Fibroblast of villous mesenchyme (primary cell): ENCODE measurements at places on chromosomes 1 and 21.

DNA sequence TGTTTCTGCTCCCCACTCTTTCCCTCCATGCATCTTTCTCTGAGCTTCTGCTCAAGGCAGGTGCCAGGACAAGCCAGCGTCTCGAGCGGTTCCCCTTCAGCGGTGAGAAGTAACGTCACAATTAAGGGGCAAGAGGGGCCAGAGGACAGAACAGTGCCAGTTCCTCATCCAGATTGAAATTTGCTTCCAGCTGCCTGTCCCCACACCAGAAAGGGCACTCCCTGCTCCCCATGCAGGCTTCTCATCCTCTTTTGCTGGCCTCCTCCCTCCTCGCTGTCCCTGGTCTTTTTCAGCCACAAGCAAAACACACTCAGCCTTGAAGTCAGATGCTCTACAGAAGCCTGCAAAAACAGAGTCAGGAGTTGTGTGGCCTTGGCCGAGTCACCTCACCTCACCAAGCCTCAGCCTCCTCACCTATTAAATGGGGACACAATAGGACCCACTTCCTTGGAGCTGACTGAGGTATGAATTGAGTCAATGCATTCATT lies 35.0 kb upstream of the ECE1 start:
- DNase-seq = peak; percentile 64

- no peak for DNase-seq
Measured at GRCh38 chr1:155636397-155637153, 26.6 kb downstream of the MSTO1 start.

DNA sequence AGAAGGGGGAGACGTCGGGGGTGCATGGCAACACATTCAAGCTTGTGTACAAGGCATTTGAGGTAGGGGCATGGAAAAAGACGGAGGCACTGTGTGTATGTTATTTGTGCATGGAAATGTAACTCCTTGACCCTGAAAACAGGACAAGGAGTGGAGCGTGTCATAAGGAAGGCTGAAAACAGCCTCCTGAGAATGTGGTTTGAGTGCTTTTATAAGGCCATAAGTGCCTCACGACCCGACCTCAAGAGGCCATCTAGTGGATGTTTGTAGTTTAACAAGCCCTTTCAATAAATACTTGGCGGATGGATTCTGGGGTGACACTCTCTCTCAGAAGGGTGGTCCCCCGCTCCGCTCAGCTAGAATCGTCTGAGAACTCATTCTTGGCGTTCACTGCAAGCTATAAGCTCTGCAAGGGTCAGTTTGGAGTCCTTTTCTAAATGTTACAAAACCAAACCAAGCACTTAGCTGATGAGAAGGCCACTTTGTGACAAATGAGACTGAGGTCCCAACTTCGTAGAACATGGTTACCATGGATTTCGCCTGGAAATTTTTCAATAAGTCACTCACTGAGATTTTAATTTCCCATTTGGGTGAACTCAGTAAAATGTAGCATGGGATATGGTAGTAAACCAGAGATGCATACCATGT lies 38.8 kb upstream of the CLCA4 start:
- peak; percentile 52 for DNase-seq

GRCh38 chr1:56958526-56958925 lies 7.3 kb downstream of the C8B start:
- DNase-seq = peak; percentile 12

GRCh38 chr1:2428490-2428889 lies 16.1 kb upstream of the PEX10 start:
- DNase-seq = no peak

DNA sequence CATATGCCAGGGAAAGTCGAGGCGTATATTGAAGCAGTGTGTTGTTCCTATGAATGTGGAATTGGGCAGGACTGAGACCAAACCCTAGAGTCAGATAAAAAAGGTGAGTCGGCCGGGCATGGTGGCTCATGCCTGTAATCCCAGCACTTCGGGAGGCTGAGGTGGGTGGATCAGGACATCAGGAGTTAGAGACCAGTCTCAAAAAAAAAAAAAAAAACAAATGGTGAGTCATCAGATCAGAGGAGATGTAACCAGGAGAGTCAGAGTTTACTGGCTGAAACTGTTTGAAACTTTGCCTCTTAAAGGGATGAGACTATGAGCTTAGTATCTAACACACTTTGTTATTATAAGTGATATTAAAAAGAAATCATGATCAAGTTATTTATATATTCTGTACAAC lies 26.4 kb upstream of the SYCP1 start:
- peak; percentile 5 for DNase-seq

GRCh38 chr1:178566187-178566586 lies 53.3 kb downstream of the TEX35 start:
- DNase-seq = no peak

DNA sequence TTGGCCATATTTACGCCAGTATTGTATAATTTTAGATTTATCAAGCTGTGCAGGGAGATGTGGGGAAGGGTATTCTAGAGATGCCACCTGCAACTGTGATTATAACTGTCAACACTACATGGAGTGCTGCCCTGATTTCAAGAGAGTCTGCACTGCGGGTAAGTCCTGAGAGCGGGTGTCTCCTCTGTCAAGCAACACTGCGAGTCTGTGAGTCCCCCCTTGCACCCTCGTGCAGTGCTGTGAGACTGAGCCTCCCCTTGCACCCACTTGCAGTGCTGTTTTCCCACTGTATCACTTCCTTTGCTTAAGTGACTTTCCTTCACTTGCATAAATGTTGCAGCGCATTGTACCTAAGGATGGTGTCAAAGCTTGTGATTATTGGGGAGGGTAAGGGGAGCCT lies 75.0 kb downstream of the TPR start:
- DNase-seq = no peak

DNA sequence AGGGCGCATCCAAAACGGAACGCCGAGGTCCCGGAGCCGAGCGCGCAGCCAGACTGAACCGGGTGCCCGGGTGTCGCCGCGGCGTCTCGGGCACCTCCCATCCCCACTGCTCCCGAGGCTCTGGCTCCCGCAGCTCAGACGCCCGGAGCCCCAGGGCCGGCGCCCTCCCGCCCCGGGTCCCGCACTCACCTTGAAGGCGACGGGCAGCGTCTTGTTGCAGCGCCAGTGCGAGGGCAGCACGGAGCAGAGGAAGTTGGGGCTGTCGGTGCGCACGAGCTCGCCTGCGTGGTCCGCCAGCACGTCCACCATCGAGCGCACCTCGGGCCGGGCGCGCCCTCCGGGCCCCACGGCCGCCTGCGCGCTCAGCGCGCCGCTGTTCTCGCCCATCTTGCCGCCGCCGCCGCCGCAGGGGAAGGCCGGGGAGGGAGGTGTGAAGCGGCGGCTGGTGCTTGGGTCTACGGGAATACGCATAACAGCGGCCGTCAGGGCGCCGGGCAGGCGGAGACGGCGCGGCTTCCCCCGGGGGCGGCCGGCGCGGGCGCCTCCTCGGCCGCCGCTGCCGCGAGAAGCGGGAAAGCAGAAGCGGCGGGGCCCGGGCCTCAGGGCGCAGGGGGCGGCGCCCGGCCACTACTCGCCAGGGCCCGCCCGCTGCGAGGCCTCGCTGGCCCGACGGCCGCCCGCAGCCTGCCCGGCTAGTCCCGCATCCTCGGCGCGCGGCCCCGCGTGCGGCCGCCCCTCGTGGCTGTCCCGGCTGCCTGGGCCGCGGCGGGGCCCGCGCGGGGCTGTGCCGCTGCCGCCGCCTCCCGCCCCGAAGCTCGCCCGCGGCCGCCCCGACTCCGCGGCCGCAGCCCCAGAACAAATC lies 447 bp downstream of the RUNX3 start:
- DNase-seq = no peak

GRCh38 chr1:233368789-233369130 lies 41.2 kb downstream of the MAP3K21 start:
- no peak for DNase-seq

GRCh38 chr1:109079240-109079622 lies 3.4 kb upstream of the TAF13 start:
- DNase-seq = no peak

- no peak for DNase-seq
Measured at GRCh38 chr1:230827801-230828200, 40.5 kb downstream of the C1orf198 start.

GRCh38 chr1:234871039-234871709 lies 257.5 kb downstream of the TOMM20 start:
- no peak for DNase-seq

DNA sequence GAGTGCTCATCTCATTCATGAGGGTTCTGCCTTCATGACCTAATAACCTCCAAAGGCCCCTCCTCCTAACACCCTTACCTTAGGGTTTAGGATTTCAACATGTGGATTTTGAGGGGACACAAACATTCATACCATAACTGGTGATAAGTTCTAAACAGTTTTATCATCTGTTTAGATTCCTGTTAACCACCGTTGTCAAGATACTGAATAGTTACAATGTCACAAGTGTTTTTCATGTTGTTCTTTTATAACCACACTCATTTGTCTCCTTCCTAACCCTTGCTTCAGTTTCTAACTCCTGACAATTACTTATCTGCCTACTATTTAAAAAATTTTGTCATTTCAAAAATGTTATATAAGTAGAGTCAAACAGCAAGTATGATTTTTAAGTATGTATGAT lies 86.0 kb downstream of the NCAM2 start:
- DNase-seq = peak; percentile 22

GRCh38 chr1:54885807-54886723 lies 930 bp downstream of the DHCR24 start:
- no peak for DNase-seq

DNA sequence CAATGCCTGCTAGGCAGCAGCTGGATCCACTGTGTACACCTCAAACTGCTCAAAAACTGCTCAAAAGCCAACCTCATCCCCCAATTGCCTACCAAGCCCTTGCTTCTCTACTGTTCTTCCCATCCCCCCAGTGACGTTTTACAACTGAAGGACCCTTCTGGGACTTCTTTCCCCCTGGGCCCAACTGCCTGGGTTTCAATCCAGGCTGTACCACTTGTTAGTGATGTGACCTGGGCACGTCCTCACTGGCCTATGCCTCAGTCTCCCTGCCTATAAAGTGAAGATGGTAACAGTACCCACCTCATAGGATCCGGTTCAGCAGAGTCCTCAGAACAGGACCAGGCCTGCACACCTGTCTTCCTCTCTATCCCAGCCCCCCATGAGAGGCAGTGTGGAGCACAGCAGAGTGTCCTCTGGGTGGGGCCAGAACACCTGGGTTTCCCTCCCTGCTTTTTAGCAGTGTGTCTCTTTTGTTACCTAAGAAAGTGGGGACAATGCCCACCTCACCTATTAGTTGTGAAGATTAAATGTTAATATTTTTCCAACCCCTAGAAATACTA lies 1.9 kb upstream of the TEKT2 start:
- no peak for DNase-seq

- DNase-seq = no peak
Measured at GRCh38 chr1:34701326-34702060, 53.4 kb upstream of the GJB5 start.

DNA sequence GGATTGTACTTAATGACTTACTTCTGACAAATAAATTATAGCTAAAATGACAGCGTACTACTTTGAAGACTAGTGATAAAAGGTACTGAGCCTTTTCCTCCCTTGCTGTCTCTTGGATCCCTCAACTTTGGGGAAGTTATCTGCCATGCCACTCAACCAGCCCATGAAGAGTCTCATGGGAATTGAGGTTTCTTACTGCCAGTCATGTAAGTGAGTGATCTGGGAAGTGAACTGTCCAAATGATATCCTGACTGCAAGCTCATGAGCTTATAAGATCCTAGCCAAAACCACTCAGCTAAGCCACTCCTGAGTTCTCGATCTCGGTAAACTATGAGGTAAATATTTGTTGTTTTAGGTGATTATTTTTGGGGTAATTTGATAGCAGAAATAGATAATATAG lies 247.8 kb downstream of the NCAM2 start:
- no peak for DNase-seq

DNA sequence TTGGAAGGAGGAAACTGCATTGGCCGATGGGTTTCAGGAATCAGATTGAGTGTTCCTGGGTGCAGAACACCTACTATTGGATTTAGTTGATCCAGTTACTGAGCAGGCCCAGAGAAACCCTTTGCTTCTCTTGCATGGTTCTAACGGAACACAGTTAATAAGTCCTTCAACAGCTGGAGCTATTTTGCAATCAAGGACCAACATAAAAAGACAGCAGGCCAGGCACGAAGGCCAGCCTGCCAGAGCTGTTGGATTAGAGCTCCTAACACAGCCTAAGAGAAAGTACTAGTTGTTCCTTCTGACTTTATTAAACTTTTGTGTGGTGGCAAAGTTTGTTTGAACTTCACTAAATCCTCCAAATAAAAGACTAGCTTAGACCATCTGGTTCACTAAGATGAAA lies 148.0 kb upstream of the LMO4 start:
- DNase-seq = peak; percentile 6

GRCh38 chr1:200530623-200531261 lies 89.8 kb downstream of the KIF14 start:
- no peak for DNase-seq

DNA sequence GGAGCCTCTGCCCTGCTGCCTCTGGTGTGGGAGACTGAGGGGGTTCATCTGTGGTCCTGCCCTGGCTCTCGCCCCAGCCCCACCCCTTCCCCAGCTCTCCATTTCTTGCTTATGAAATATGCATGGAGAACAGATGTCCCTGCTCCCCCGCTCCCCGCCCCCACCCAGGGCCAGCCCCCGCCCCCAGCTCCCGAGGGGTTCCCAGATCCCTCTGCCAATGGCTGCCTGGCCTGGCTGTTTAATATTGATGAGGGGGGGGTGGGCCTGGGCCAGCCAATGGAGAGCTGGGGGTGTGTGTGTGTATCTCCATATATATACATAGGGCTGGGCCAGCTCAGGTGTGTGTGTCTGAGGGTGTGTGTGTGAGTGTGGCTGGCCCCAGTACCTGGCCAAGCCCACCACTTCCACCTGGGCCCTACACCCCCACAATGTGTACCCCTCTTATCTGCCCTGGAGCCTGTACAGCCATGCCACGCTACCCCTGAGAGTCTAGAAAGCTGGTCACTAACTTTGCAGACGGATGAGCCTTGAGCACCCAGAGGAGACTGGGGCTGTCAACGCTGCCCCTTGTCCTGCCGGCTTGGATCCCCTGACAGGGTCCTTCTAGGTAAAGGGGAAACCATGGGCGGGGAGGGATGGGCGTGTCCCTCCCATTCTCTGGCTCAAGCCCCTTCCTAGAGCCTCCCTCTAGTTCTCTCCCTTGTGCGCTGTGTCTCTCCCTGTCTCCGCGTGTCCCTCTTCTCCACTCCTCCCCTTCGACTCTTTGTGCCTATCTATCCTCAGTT lies at the start of gene NHLH1:
Gene NHLH1, plus strand, starts transcription at position 341 of the 785 bp plus-strand sequence. CDS start 3,661 bp downstream, outside the sequence.
- no peak for DNase-seq

DNA sequence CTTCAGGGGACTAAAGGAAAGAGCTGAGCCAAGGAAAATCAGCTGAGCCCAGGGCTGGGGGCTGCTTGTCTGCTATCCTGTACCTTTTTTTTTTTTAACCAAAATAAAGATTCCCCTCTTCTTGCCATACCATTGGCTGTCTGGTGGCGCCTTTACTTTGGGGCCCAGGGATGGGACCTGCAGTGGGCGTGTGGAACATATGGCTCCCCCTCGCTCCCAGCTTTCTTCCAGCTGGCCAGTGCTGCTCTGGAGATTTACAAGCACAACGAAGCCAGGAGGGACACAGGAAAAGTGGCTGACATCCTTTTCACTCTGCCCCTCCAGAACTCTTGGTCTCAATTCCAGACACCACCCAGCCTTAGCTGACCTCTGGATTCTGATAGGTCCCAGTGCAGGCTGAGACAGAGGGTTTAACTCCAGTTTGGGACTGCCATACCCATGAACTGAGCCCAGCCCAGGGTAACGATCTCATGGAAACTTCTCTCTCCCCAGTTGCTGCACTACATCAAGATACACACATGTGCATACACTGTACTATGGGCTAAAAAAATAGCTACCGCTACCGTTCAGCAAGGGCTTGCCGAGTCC lies 5.4 kb upstream of the SFN start:
- DNase-seq = no peak
